K562 (cell line): ENCODE measurements at places on chromosomes 12 and 14.

DNA sequence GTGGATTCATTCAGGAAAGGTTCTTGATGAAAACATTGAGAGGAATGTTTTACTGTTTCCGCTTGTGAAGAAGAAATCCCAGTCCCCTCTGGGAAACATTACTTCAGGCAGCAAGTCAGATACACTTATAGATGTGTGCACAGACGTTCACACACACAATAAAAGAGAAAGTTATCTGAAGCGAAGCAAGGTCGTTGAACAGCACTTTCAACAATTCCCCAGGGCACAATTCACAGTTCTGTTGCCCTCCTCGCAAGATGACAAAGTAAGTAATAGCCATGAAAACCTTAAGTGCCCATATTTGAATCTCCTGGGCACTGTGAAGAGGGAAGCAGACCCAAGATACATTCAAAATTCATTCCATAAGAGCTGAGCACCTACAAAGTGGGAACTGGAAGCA is 156.6 kb upstream of the CAND1 start:
- DNase-seq = no peak

DNA sequence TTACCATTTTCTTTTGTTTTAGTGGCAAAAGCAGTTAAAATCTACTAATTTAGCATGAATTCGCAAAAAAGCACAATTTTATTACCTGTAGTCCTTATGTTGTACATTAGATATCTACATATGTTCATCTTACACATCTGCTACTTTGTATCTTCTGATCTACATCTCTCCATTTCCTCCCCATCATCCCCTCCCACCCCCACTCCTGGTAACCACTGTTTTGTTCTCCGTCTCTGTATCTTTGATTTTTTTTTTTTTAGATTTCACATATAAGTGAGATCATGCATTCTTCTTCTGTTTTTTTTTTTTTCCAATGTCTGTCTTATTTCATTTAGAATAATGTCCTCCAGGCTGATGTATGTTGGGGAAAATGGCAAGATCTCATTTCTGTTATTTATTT is 922.7 kb downstream of the VRK1 start:
- DNase-seq = no peak

DNA sequence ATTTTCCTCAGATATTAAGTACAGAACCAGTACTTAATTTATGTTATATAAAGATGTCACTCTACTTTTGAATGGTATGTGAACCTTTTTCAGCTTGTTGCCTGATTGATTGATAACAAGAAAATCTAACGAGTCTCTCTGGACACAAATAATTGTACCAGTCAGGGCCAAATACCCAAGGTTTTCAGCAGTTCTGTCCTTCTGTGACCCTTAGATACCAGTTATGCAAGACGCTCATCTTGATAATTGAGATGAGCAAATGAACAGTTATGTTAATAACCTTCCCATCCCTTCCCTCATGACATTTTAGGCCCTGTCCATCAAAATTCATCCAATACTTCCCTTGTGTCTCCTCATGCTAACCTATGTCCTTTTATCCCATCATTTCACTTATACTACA is 185.9 kb upstream of the G2E3 start:
- DNase-seq = no peak

DNA sequence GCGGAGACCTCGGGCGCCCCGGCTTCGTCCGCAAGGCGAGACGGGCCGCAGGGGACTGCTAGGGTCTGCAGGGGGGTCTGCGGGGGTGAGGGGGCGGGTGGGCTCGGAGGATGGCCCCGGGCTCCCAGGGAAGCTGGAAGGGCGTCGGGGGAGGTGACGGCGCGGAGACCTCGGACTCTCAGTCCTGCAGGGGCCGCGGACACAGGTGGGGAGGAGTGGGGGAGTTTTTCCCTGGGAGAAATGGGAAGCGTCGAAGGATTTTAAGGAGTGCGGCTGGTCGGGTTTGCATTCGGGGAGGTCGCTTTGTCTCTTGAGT is 25.9 kb downstream of the ZBTB42 start:
- no peak for DNase-seq

DNA sequence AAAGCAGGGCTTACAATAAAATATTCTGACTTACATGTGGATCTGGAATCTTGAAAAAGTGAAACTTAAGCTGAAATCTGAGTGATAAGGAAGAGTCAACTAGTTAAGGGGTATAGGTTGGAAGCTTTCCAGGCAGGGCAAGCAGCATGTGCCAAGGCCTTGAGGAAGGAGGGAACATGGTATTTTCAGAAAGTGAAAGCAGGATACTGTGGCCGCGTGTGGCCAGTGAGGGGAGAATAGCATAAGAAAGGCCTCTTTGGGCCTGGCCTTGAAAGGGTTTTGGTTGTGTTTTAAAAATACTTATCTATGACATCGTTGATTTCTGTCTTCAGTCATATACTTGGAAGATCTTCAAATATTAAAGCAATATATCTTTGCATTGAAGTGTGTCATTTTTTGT is 213.4 kb downstream of the AKAP6 start:
- no peak for DNase-seq

GRCh38 chr12:60263161-60263560 is 667.3 kb downstream of the SLC16A7 start:
- DNase-seq = no peak

DNA sequence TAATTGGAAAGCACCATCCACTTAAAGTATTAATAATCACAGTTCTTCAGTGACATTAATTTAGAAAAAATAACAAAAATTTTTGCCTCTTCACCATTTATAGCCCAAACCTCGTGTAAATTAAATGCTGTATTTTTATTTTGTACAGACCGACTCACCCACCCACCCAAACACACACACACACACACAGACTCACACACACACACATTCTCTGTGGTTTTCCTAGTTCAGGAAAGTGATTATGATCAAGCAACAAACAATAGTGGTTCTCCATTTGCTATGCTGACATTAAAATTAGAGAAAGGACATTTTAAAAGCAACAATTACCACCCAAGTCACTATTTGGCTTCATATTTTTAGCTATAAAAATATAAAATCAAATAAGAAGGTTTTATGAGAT is 112.5 kb upstream of the FLRT2 start:
- DNase-seq = no peak

DNA sequence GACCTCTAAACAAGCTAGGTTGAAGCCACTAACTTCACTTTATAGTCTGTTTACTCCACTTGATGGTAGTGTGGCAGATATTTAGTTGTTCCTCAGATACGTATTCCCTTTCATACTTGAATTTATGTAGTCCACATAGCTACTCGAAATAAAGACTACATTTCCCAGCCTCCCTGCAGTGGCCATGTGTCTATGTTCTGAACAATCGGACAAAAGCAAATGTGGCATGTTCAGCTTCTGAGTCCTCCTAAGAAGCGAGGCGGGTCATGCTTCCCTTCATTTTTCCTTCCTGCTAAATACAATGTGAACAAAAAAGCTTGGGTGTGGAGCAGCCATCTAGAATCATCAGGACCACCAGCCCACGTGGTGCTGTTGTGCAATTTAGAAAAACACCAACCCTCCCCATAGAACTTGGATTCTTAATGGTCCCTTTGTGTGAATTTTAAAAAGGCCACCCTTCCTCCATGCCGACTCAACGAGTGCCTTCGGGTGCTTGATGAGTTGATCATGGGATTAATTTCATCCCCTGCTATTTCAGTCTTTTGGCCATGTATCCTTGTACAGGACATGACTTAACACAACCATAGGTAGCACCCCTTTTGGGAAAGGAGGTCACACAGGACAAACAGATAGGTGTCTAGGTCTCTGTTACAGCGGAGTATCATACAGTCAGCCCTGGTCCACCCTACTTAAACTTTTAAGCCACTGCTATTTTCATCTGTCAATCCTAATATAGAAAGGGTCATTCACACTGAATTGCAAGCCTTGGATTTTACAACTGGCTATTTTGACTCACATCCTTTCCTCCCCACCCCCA is 60.7 kb downstream of the ZFC3H1 start:
- no peak for DNase-seq

- no peak for DNase-seq
Observed at GRCh38 chr14:79080040-79080439, 909.9 kb downstream of the NRXN3 start.

DNA sequence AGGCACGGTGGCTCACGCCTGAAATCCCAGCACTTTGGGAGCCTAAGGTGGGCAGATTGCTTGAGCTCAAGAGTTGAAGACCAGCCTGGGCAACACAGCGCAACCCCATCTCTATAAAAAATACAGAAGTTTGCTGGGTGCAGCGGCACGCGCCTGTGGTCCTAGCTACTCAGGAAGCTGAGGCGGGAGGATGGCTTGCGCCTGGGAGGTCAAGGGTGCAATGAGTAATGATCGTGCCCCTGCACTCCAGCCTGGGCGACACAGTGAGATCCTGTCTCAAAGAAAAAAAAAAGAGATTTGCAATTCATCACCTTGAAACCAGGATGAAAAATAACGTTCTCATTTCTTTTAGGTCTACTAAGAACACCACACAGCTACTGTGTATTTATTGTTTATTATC is 4.0 kb downstream of the STX2 start:
- DNase-seq = no peak

DNA sequence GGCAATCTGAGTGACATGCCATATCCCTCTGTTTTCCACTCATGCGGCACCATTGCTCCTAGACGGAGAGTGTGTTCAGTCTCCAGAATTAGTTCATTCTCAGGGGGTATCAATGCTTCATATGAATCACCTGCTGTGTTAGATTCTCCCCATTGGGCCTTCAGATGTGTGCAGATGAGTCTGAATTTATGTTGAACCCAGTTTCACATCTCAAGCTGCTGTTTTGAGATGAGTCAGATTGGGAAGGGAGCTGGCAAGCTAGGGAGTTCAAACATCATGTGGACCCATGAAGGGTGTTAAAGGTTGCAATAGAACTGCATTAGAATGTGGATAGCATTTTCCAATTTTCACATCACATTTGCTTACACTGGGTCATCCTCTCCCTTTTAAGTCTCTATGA is 46.9 kb upstream of the KCNA1 start:
- DNase-seq = no peak

- DNase-seq = peak; percentile 87
Observed at GRCh38 chr12:122886851-122887818, 8.8 kb downstream of the VPS37B start.

DNA sequence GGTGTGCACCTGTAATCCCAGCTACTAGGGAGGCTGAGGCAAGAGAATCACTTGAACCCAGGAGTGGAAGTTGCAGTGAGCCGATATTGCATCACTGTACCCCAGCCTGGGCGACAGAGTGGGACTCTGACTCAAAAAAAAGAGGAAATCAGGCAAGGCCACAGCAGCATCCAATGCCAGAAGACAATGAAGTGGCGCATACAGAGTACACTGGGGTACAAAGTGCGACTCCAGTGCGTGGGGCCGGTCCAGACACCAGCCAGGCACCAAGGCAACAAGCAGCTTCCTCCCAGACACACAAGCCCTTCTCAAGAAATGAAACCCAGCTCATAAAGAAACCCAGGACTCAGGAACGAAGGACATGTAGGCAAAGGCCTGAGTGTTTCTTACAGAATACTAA is 28.2 kb downstream of the TTC7B start:
- no peak for DNase-seq

GRCh38 chr14:62655166-62655565 is 390.1 kb downstream of the KCNH5 start:
- no peak for DNase-seq

- no peak for DNase-seq
Observed at GRCh38 chr12:52155048-52155868, 36.6 kb downstream of the KRT80 start.

DNA sequence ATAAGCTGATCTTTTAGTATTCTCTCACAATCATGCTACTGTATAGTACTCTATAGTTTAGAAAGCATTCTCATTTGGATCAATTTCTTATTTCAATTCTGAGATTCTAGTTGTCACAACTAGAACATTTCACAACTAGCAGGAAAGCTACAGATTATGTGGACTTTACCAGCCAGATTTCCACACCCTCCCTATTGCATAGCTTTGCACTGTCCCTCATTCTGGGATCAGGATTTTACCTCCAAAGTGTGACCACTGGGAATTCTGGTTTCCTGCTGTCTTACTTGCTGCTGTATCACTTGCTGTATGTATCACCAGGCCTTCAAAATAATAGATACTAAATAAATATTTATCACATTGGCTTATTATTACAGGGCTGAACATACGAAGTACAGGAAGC is 10.2 kb upstream of the PELI2 start:
- no peak for DNase-seq

GRCh38 chr12:56955631-56956256 is 1.7 kb downstream of the RDH16 start:
- DNase-seq = no peak

GRCh38 chr12:121793838-121794533 is 498 bp upstream of the RHOF start:
- peak; percentile 86 for DNase-seq

DNA sequence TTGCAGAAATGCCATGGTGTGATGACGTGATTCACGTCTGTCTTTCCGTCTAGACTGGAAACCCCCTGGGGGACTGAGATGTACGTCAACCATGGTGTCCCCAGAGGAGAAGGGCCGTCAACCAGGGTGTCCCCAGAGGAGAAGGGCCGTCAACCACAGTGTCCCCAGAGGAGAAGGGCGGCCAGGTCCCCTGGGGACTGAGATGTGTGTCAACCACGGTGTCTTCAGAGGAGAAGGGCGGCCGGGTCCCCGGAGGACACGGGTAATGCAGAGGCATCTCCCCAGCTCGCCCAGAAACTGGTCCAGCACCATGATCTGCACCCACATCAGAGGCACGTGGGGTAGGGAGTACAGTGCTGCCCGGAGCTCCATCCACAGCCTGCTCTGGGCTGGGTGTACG is 30.6 kb upstream of the GALNT9 start:
- DNase-seq = no peak

DNA sequence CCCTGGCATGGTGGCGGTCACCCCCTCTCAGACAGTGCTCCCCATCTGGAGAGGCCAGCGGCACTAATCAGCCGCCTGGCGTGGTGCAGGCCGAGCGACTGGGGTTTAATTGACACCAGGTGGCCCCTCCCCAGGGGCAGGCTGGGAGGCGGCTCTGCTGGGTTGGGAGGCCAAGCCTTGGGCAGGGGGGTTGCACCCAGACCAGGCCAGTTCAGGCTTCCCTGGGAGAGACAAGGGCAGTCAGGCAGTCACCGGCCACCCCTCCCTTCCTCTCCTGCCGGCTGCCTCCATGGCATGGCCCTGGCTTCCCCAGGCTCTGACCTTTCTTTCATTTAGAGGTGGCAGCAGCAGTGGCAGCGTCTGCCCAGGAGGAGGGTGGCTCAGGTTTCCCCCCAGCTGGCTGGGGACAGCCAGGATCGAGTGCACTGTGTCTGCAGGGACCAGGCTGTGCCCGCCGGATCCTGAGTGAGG is 78.1 kb upstream of the NOS1 start:
- no peak for DNase-seq

GRCh38 chr12:92253301-92253700 is 107.7 kb upstream of the BTG1 start:
- DNase-seq = no peak

GRCh38 chr14:50521912-50522341 is 10.4 kb downstream of the MAP4K5 start:
- no peak for DNase-seq
